ENCODE measurements at places on chromosomes 16 and 17.

- DNase-seq: peak; percentile 75
Measured at GRCh38 chr16:4288148-4288921, 15.5 kb upstream of the TFAP4 start.

GRCh38 chr16:71459510-71459909 is 2.5 kb downstream of the ZNF23 start:
- no peak for DNase-seq

GRCh38 chr16:67429799-67430503 is 970 bp upstream of the HSD11B2 start:
- no peak for DNase-seq

DNA sequence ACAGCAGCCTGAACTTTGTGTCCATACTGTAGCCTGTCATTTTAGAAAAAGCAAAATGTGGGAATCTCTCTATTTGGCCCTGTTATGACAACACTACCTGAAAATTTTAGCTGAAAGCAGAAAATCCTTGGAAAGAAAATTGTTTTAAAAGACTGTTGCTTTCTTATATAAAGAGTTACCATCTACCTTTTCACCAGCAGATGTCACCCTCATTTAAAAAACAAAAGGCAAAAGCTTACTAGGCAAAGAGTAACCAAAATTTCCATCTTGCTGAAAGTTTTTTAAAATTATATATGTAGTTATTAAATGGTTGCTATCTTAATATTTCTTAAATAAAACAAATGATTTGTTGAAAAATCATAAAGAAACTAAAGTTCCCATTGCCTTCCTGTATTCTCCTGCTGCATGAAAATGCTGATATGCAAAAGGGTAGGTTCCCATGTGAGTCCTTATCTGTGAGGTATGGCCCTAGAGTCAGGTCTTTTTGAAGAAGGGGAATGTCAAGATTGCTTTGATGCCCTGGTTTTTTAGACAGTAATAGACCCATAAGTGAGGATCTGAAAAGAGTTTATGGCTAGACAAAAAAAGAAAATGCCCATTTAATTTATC is 61.0 kb downstream of the TNRC6C start:
- no peak for DNase-seq

GRCh38 chr17:79617740-79618382 is 7.0 kb upstream of the RBFOX3 start:
- no peak for DNase-seq

DNA sequence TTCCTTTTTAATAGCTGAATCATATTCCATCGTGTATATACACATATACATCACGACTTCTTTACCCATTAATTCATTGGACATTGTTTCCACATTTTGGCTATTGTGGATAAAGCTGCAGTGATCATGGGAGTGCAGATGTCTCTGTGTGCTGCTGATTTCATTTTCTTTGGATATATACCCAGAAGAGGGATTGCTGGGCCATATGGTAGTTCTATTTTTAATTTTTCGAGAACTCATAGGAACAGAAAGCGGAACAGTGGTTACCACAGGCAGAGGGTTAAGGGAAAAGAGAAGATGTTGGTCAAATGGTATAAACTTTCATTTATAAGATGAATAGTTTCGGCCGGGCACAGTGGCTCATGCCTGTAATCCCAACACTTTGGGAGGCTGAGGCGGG is 187.4 kb upstream of the MYOCD start:
- no peak for DNase-seq

All from activated CD4-positive, alpha-beta T cell treated with anti-CD3 and anti-CD28 coated beads for 1 hour (primary cell).